ENCODE measurements at places on chromosomes 4 and X.
A peak's percentile ranks its signal among the peaks of the same experiment; 100 is the strongest.

- peak; percentile 69 for DNase-seq
Measured at GRCh38 chr4:88341227-88342192, 37.1 kb upstream of the HERC6 start.

- no peak for DNase-seq
Measured at GRCh38 chr4:8238515-8239053, 31.0 kb upstream of the HTRA3 start.

GRCh38 chr4:25065431-25065858 lies 34.7 kb upstream of the LGI2 start:
- DNase-seq = no peak

- DNase-seq = no peak
Measured at GRCh38 chrX:30488092-30488491, 89.5 kb downstream of the TASL start.

DNA sequence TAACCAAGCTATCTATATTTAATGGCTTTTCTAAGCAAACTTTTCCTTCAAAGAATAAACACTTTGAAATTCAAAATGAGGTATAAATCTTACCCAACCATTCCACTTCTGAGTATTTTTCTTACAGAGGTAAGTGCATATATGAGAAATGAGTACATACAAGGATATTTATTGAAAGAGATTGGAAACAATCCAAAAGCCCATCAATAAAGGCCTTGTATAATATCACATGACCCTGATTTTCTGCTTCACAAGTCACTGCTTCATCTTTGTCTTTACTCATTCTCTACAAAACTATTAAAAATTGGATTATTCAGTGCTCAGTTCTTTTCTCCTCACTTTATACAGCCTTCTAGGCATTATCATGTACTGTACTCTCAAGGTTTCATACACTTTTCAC lies 91.3 kb downstream of the SRPX start:
- DNase-seq = no peak

- DNase-seq = no peak
Measured at GRCh38 chrX:27953171-27953570, 28.1 kb downstream of the DCAF8L1 start.

DNA sequence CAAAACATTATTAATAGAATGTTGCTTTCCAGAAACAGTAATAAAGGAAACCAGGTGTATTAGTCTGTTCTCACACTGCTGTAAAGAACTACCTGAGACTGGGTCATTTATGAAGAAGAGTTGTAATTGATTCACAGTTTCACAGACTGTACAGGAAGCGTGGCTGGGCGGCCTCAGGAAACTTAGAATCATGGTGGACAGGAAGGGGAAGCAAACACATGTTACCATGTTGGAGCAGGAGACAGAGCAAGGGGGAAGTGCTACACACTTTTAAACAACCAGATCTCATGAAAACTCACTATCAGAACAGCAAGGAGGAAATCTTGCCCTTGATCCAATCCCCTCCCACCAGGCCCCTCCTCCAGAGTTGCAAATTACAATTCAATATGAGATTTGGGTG lies 815.8 kb downstream of the TRIML1 start:
- no peak for DNase-seq

DNA sequence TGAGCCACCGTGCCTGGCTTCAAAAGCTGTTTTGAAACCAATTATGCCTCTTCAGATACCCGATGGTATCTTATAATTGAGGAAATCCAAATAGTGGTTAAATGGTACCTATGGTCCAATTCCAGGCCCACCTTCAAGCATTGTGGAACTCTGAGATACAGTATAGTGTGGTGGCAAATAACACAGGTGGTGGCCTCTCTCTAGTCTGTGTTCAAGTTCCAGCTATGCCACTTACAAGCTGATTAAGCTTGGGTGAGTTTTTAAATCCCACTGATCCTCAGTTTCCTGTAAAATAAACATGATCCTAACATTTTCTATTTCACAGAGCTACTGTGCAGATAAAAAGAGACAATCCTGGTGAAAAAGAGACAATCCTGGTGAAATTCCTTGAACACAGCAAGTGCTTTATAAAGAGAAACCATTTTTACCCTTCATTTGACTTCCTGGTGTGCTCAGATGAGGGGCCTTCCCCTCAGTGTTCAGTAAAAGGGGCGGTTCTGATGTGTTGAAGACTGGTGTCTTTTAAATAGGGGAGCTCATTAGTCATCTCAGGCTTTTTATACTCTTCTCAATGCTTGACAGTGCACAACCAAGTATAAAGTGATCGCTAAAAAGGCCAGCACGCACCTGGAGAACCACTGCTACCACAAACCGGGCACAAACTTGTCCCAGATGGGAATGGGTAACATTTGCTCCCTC lies 30.8 kb upstream of the CD40LG start:
- DNase-seq = no peak

GRCh38 chr4:180253419-180253818 lies 1989.8 kb upstream of the TENM3 start:
- no peak for DNase-seq

DNA sequence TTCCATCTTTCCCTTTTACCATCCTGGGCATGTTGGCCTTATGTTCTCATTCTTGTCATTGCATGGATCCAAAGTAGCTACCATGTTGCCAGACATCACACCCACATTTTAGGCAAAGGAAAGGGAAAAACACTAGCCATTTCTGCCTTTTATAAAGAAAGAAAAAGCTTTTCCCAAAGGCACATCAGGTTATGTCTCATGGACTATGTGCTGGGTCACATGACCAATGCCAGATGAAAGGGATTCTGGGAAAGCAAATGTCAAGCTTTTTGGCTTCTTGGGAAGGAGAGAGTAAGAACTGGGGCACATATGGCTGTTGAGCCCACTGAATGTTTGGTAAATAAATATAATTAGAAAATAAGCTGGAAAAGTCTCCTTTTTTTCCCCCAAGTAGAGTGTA lies 4.3 kb upstream of the SOD3 start:
- no peak for DNase-seq

DNA sequence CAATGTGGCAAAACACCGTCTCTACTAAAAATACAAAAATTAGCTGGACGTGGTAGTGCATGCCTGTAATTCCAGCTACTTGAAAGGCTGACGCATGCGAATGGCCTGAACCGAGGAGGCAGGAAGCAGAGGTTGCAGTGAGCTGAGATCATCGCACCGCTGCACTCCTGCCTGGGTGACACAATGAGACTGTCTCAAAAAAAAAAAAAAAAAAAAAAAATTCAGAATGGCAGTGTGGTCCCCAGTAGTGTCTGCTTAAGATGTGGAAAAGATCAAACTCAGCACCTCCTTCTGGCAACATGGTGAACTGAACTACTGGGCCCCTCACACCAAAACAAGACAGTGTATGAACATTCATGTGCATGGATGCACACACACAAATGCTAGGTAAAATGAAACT lies 32.2 kb downstream of the SMS start:
- no peak for DNase-seq

- peak; percentile 48 for DNase-seq
Measured at GRCh38 chr4:15707363-15707715, 4.5 kb downstream of the BST1 start.

- no peak for DNase-seq
Measured at GRCh38 chrX:149487292-149487691, 17.8 kb downstream of the IDS start.

DNA sequence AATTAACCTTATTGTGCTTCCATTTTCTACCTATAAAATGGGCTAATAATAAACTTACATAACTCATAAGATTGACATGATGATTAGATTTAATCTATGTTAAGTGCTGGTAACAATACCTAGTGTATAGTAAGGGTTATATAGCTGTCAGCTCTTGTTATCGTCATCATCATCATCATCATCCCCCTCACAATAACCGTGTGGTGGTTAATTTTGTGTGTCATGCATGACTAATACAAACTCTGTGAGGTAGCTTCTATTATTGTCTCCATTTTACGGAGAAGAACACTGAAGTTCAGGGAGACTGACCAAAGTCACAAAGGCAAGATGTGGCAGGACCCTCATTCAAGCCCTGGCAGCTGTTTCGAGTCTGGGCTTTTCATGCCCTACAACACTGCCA lies 211.3 kb downstream of the PALLD start:
- no peak for DNase-seq

DNA sequence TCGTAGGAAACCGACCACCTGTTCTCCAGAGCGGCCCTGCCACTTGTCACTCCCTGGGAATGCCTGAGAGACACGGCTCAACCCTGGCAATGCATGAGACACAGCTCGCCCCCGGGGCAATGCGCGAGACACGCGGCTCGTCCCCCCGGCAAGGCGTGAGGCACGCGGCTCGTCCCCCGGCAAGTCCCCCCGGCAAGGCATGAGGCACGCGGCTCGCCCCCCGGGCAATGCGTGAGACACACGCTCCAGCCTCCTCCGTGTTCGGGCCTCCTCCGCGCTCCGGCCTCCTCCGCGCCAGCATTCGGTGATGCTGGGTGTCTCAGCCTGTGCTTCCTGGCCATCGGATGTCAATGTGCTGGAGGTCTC lies 27.5 kb upstream of the CPLX1 start:
- DNase-seq = no peak

GRCh38 chr4:53281438-53281837 lies 84.4 kb downstream of the SCFD2 start:
- no peak for DNase-seq

DNA sequence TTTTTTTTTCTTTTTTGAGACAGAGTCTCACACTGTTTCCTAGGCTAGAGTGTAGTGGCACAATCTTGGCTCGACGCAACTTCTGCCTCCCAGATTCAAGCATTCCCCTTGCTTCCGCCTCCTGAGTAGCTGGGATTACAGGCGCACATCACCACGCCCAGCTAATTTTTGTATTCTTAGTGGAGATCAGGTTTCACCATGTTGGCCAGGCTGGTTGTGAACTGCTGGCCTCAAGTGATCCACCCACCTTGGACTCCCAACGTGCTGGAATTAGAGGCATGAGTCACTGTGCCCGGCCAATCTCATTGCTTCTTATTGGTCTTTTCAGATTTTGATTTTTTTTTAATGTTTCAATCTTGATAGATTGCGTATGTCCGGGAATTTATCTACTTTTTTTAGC lies 124.4 kb downstream of the NBDY start:
- DNase-seq = no peak

- no peak for DNase-seq
Measured at GRCh38 chr4:1351854-1352566, 5.0 kb downstream of the UVSSA start.

- DNase-seq = no peak
Measured at GRCh38 chr4:168667921-168668320, 171.1 kb downstream of the PALLD start.

- no peak for DNase-seq
Measured at GRCh38 chr4:157912212-157912611, 260.6 kb downstream of the GASK1B start.

DNA sequence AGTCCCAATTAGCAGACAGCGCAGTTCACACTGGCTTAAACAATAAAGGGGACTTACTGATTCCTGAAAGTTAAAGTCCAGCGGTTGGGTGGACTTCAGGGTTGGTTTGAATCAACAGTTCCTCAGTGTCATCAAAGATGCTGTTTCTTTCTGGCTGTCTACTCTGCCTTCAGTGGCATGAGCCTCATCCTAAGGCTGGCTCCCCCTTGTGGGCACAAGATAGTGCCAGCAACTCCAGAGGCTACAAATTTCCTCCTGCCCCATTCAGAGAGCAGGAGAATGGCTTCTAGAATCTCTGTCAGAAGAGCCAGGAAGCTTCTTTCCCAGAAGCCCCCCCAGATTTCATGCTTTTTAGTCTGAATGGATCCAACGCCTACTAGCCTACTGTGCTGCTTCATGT lies 82.4 kb upstream of the MTM1 start:
- DNase-seq = no peak

GRCh38 chr4:128565054-128565453 lies 244.4 kb upstream of the JADE1 start:
- DNase-seq = no peak

DNA sequence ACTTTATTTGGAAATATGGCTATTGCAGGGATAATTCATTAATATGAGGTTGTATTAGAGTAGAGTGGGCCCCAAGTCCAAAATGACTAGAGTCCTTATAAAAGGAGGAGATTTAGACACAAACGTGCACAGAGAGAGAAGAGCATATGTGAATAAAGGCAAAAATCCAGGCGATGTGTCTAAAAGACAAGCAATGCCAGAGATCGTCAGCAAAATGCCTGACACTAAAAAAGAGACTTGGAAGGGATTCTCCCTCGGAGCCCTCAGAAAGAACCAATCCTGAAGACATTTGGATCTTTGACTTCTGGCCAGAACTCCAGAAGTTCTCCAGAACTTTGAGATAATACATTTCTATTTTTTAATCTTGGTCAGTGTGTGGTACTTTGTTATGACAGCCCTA lies 472.1 kb downstream of the NLGN4X start:
- DNase-seq = no peak

GRCh38 chr4:125728568-125728967 lies 413.8 kb downstream of the FAT4 start:
- DNase-seq = peak; percentile 80

- no peak for DNase-seq
Measured at GRCh38 chr4:145618210-145618931, 814 bp upstream of the MMAA start.

DNA sequence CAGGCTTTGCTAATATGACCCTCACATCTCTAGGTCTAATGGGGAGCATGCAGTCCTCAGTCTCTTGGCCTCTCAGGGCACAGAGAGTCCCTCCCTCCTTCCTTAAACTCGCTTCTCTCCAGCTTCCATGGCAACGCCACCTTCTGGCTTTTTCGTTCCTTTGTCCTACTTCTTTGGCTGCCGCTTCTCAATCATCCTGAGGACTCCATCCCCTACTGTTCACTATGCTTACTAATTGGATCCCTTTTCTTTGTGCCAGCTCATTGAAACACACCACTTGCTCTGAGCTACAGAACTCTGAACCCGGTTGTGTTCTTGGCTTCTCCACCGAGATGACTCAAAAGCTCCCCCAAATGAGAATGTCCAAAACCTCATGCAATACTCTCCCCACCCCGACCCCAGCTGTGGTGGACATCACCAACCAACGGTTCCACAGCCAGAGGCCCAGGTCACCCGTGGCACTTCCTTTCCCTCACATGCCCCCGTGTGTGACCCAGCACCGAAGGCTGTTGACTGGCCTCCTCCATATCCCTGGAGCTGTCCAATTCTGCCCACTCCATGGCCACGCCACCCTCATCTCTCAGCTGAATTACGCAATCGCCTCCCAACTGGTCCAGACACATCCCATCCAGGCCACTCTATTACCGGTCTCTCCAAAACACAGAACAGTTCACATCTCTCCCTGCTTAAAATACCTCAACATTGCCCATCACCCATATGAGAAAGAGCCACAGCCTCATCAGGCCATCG lies 34.7 kb downstream of the CRMP1 start:
- DNase-seq = no peak

DNA sequence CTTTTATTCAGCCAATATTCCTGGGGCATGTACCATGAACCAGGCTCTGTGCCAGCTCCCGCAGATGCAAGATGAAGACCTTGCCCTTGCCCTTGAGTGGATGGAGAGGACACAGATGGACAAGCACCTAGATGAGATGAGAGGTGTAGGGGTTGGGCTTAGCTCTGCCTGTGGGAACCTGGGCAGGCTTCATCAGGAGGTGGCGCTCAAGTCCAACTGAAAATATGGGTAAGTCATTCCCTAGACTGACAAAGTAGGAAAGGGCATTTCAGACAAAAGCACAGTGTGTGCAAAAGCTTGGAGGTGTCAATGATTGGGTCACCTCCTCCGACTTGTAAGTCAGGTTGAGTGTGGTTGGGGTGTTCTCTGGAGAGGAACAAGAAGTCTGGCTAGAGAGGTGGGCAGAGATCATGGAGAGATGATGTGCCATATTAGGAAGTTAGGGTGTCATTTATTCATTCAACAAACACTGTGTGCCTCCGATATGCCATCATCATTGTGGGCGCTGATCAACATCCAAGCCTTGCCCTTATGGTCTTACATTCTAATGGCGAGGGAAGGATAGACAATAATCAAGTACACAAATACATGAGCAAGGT lies 64.6 kb downstream of the ANAPC4 start:
- DNase-seq = peak; percentile 32

- DNase-seq = no peak
Measured at GRCh38 chrX:47958761-47959342, 44.9 kb downstream of the ZNF182 start.
